ENCODE measurements at places on chromosomes 3 and 15.
A peak's percentile ranks its signal among the peaks of the same experiment; 100 is the strongest.

DNA sequence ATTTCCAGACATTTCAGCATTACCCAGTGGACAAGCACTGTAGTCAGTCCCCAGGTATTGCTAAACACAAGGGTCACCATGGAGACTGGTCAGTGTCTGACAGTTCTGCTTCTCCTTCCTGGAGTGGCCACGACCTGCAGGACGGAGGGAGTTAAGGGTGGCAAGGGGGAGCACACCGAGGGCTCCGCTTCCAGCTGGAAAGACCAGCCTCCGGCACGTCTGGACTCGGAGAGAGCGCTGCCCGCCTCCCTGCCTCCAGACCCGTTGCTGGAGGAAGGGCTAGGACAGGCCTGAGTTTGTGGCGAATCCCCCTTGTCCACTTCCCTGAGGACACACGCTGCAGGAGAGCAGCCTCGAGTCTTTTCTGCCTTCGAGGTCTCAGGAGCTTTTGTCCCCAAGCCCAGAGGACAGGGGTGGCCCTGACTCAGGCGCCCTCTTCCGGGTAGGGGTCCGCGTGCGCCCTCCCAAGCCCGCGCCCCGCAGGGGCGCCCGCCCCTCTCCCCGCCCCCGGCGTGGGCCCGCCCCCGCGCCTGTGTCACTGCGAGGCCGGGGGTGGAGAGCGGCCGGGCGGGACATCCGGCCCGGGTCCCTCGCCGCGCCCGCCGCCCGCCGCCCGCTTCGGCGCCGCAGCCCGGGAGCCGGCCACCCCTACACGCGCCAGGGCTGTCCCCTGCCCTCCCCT, at the start of gene CHST14:
CHST14 (plus strand) TSS at position 562 of the 682 bp plus-strand sequence. CDS start 230 bp downstream, outside the sequence.
- peak; percentile 66 for DNase-seq

- DNase-seq, result peak; percentile 19
Measured at GRCh38 chr3:127674101-127674721, 1.5 kb downstream of the ABTB1 start.

- DNase-seq, result no peak
Measured at GRCh38 chr3:147391781-147392624, 14.3 kb downstream of the ZIC4 start.

GRCh38 chr3:171054921-171055320, 28.4 kb upstream of the SLC2A2 start:
- DNase-seq, result no peak

DNA sequence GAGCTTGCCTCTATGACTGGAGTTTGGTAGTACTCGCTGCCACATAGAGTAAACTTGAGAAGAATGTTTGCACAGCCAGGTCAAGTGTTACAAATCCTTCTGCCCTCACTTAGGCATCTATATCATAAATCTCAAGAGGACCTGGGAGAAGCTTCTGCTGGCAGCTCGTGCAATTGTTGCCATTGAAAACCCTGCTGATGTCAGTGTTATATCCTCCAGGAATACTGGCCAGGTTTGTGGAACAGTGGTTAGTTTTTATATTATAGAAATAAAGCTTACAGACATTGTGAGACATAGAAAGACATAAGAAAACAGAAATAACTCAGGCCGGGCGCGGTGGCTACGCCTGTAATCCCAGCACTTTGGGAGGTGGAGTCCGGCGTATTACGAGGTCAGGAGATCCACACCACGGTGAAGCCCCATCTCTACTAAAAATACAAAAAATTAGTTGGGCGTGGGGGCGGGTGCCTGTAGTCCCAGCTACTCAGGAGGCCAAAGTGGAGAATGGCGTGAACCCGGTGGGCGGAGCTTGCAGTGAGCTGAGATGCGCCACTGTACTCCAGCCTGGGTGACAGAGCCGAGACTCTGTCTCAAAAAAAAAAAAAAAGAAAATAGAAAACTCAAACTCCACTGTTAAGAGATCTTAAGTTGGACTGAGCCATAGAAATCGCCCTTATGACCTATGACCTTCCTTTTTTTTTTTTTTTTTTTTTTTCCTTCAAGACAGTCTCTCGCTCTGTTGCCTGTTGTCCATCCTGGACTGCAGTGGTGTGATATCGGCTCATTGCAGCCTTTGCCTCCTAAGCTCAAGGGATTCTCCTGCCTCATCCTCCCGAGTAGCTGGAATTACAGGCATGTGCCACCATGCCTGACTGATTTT, 2.2 kb downstream of the RPSA start:
- DNase-seq, result no peak

DNA sequence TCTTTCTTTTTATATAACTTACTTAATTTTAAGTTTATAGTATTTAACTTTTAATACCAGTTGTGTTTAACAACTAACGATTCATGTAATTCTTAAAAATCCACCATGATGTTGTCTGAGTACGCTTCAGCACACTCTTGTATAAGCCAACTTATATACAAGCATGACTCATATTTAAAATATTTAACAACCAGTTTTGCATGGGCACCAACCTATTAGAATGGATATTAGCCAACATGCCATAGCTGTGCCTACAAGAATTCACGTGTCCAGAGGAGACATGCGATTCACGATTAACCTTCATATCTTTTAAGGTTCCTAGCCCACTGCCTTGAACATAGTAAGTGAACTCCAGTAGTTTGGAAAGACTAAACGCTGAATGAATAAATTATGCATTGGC, 1023.2 kb downstream of the TBL1XR1 start:
- DNase-seq, result no peak

DNA sequence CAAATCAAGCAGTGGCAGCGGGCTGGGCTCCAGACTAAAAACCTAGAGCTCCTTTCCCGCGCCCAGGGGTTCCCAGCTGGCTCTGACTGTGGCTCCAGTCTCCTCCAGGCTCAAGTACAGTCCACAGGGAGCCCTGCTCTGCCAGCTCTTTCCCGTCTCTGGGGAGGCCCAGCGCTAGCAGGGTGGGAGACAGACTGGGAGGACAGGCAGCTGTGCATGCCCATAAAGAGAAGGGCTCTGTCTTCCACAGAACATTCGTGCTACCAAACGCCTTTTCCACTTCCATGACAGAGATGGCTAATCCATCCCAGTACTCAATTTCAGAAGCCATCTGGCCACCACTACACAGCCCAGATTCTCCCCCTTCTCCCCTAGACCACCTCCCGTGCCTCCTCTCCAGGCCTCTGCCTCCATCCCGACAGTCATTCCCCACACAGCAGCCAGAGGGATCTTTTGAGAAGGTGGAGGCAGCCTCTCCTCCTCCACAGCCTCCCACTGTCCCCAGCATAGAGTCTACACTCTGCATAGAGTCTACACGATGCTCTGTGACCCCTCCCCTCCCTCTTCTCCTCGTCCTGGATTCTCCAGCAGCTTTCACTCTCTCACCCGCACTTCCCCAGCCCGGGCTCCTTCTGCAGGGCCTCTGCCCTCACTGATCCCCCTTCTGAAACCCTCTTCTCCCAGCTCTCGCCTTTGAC, 6.8 kb upstream of the DUSP7 start:
- no peak for DNase-seq

DNA sequence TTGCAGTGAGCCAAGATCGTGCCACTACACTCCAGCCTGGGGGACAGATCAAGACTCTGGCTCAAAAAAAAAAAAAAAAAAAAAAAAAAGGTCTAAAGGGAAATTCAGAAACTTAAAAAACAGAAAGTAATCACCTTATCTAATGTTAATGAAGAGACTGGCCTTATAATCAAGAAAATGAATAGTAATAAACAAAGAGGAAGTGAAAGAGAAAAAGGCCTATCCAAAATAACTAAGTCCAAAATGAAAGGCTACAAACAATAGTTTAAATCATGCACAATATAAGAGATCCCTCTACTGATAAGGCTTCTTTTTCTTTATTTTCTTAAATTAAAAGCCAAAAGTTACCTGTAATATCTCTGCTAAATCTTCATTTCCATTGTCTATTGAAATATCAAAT, 37.1 kb upstream of the HDC start:
- no peak for DNase-seq

DNA sequence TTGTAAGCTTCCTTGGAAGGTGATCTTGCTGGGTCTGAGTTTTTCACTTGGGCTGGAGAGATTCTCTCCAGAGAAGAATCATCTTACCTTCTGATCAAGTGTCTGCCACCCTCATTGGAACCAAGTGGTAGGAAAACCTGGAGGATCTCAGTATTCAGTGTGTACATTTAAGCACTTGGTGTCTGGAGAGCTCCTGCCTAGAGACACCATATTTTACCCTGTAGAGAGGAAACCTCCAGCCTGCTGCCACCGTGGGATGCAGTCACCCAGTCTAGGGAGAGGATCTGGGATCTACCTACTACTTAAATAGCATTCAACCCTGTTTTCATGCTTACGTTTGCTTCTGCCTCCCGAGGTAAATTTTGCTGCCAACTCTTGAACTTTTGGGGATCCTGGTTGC, 274.3 kb downstream of the SV2B start:
- no peak for DNase-seq

DNA sequence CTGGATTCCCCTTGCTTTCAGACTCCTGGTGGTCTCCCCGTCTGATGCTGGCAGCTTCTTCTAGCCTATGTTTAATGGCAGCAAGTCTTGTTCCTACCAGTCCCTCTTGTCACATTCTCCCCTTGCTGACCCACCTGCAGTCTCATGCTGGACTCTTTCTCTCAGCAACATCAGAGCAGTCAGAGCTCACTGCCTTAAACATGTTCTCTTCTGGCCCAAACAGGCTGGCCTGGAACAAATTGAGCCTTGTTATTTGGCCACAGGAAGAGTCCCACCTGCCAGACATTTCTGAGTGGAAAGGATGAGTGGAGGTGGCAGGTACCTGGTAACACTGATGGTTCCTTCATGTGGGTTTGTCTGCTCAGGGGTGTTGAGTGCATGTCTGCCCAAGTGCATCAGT, 59.2 kb upstream of the APEH start:
- DNase-seq, result no peak

DNA sequence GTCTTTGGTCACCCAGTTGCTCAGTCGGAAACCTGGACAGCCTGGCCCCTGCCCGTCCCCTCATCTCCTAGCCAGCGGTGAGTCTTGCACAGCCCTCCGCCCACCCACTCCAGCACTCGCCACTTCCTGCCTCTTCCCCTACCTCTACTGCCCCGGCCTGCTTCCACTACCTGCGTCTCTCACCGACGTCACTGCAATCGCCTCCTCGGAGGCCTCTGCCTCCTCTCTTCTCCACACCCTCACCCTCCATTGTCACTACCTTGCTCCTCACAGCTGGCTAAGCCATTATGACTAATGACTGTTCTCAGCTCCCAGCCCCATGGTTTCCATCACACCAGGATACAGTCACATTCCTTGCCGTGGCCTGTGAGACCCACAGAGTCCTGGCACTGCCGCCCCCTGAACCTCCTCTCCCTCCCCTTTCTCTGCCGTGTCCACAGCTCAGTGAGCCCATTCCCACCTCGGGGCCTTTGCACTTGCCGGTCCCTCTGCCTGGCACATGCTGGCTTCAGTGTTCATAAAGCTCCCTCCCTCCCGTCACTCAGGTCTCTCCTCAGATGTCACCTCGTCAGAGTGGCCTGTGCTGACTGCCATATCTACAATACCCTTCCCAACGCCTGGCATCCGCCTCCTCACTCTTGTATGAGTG, 104.8 kb downstream of the FBLN2 start:
- DNase-seq, result no peak

GRCh38 chr15:68369931-68370767, 61.8 kb downstream of the ITGA11 start:
- DNase-seq, result no peak

DNA sequence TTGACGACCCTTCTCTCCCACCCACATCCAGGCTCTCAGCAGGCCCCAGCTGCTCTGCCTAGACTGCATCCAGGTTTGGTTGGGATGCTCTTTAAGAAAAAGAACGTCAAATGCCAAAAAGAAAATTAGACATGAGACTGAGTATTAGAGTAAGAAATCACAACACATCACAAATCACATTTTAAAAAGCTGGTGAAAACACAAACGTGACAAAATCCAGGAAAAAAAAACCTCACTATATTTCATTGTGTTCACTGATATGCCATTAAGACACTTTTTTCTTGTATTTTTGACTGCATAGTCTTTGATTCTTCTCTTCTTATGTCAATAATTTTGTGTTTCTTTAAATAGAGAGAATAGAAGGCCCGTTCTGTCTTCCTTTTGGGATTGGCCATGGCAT, 243.7 kb downstream of the TLE3 start:
- DNase-seq, result no peak

GRCh38 chr15:78065284-78065872, 12.1 kb downstream of the TBC1D2B start:
- peak; percentile 97 for DNase-seq

All from adrenal gland (tissue), 19 donors.